Naive thymus-derived CD4-positive, alpha-beta T cell (primary cell): ENCODE measurements at places on chromosomes 2 and 18. TPM values are rescaled to one million over a fixed set of nuclear protein-coding genes. Genes with fewer than 3 reads are reported as not detected.

- H3K4me3 ChIP-seq, result no peak overlapping the region
- no peaks in the 10 kb centered on the region for H3K4me1 ChIP-seq
- H3K27ac ChIP-seq, result no peak overlapping the region
- no peak for DNase-seq
- no peaks in the 10 kb centered on the region for H3K36me3 ChIP-seq
These were observed 114.9 kb upstream of the NT5C1B start for GRCh38 chr2:18704276-18704675.

DNA sequence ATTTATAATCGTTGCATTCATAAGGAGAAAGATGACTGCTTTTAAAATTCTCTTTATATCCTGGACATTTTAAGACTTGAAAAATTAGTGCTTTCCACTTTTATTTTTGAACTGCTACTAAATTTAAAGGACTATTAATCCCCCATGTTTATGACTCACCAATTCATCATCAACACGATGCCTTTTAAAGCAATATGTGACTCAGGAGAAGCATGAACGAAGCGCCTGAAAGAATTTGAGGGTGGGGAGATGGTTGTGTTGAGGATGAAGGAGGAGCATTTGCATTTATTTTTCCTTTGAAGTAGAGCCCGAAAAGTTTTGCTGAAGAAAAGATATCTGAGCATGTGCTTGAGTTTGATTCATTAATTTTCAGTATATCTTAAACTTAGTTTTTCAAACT lies 192.2 kb upstream of the LRRTM1 start:
- no peak overlapping the region for H3K27ac ChIP-seq
- no peaks in the 10 kb centered on the region for H3K4me1 ChIP-seq
- no peaks in the 10 kb centered on the region for H3K36me3 ChIP-seq
- no peaks in the 10 kb centered on the region for H3K27me3 ChIP-seq
- no peak overlapping the region for H3K4me3 ChIP-seq
- no peak for DNase-seq

CYB5A gene
- 15.8 TPM for total RNA-seq

UGT1A5 gene
- not detected for total RNA-seq

DNA sequence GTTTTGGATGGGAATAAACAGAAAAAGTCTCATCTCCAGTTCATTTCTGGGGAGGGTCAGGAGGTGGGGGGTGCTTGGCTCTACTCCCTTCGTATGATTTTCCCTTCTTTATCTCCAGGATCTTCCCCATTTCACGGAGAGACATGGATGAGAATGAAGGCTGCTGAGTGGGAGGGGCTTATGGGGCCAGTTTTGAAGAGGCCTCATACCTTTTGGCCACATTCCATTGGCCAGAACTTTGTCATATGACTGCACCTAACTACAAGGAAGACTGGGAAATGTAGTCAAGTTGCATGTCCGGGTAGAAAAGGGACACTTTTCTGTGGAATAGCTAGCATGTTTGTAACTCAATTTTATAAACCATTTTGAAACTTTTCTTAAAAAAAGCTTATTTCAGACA lies 117.6 kb downstream of the NEDD4L start:
- no peak for DNase-seq
- H3K4me3 ChIP-seq, result no peak overlapping the region
- H3K36me3 ChIP-seq, result no peaks in the 10 kb centered on the region
- no peak overlapping the region for H3K27ac ChIP-seq
- no peaks in the 10 kb centered on the region for H3K27me3 ChIP-seq

CAPN14 gene
- total RNA-seq, result 0.92 TPM

GRCh38 chr2:70896765-70897202 lies 38.9 kb upstream of the ATP6V1B1 start:
- peaks cover 3% of the 10 kb centered on the region for H3K27me3 ChIP-seq
- DNase-seq, result no peak
- H3K4me3 ChIP-seq, result no peak overlapping the region
- H3K36me3 ChIP-seq, result no peaks in the 10 kb centered on the region
- no peak overlapping the region for H3K27ac ChIP-seq

- H3K4me1 ChIP-seq, result no peaks in the 10 kb centered on the region
- H3K27me3 ChIP-seq, result no peaks in the 10 kb centered on the region
- H3K27ac ChIP-seq, result no peak overlapping the region
These were observed 74.0 kb upstream of the DSG1 start for GRCh38 chr18:31243740-31244512.
